ENCODE measurements at places on chromosomes 11 and 22.
A peak's percentile ranks its signal among the peaks of the same experiment; 100 is the strongest.

DNA sequence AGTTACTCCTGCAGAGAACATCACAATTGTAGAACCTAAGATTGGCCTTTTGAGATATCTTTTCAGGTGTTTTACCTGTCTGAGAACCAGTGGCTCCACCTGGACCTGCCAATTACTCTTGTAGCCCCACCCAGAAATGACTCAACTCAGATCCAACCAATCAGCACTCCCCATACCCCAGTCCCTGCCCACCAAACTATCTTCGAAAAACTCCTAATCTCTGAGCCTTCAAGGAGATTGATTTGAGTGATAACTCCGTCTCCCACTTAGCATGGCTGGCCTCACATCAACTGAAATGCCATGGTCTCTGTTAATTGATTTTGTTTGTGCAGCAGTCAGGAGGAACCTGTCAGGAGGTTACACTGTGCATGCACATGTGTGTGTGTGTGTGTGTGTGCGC is 103.6 kb downstream of the MTNR1B start:
- no peak for DNase-seq

- DNase-seq, result peak; percentile 76
Observed at GRCh38 chr11:72482211-72482812, 48.0 kb upstream of the CLPB start.

GRCh38 chr22:49963647-49964026 is 3.1 kb downstream of the PIM3 start:
- no peak for DNase-seq

DNA sequence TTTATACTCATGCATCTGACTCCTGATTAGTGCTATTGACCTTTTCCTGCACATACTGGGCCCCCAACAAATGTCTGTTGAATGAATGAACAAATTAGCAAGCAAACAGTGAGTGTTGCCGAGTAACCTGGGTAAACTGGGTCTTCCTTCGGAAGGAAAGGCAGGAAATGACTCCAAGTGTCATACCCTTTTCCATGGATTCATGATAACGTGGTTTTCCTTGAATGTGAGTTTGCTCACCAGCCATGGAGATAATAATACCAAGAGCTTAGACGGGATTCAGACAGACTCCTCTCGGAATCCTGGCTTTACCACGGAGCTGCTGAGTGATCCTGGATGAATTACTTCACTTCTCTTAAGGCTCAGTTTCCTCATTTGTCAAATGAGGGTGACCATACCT is 16.7 kb downstream of the TECTA start:
- no peak for DNase-seq

All from NCI-H1092 (cell line).